Tibial artery (tissue), 4 donors: ENCODE measurements at places on chromosomes 2 and 18.

GRCh38 chr2:200125444-200126284, 170.3 kb downstream of the MAIP1 start:
- H3K27me3 ChIP-seq, result no peaks in the 10 kb centered on the region
- H3K27ac ChIP-seq, result no peak overlapping the region
- H3K4me1 ChIP-seq, result no peaks in the 10 kb centered on the region

DNA sequence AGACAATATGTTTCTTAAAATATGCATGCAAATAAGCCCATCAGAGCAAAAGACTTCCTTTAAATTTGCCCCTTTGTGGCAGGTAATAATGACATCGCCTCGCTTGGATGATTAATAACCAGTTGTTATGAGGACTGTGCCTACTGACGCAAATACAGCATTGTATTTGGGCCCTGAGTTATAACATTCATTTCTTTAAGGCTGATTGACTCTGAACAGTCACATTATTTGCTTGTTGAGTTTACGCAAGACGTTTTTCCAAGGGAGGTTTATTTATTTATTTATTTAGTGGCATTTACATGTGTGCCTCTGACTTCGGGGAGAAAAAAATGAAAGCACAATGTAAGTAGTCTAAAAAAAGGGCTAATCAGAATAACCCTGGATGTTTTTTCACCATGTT, 88.3 kb downstream of the SLC8A1 start:
- no peaks in the 10 kb centered on the region for H3K4me1 ChIP-seq
- peak overlapping the region; percentile 64 for H3K27ac ChIP-seq
- peak overlapping the region; percentile 44 for H3K4me3 ChIP-seq
- no peak for DNase-seq
- no peaks in the 10 kb centered on the region for H3K36me3 ChIP-seq
- no peaks in the 10 kb centered on the region for H3K27me3 ChIP-seq

GRCh38 chr18:25701821-25702220, 349.9 kb upstream of the ZNF521 start:
- H3K4me1 ChIP-seq, result no peaks in the 10 kb centered on the region
- no peak overlapping the region for H3K27ac ChIP-seq
- no peak overlapping the region for H3K4me3 ChIP-seq
- DNase-seq, result no peak

DNA sequence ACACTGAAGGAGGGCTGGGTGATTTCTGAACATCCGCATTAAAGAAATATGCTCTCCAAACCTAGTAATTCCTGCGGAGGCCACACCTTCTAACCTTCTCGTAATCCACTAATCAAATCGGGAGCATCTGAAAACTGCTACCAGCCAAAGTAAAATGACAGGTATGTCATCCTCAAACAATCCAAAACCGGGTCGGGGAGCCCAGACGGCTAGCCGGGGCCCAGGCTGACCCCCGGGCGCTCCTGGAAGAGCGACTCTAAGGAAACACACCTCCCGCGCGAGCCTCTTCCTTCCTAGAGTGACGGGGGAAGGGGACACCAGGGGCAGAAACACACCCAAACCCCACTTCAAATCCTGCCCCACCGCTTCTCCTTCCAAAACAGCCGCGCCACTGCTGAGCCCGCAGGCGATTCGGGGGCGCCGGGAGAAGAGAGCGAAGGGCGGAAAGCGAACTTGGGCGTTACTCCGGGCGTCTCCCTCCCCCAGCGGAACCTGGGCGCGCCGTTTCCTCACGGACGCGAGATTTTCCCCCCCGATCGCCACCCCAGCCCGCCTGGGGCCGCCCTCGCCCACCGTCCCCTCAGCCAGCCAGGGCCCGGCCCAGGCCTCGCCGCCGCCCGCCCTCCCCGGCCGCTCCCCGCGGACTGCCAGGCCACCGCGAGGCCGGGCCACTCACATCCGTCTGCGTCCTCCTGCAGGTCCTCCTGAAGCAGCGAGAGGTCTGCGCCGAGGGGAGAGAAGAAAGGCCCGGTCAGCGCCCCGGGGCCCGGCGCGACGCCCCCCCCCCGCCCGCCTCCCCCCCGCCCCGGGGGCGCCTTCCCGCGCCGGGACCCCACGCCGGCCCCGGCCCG, 584 bp downstream of the PPP4R1 start:
- no peaks in the 10 kb centered on the region for H3K36me3 ChIP-seq
- H3K4me3 ChIP-seq, result peak overlapping the region; percentile 98
- DNase-seq, result peak; percentile 47
- H3K27ac ChIP-seq, result peak overlapping the region; percentile 94

DNA sequence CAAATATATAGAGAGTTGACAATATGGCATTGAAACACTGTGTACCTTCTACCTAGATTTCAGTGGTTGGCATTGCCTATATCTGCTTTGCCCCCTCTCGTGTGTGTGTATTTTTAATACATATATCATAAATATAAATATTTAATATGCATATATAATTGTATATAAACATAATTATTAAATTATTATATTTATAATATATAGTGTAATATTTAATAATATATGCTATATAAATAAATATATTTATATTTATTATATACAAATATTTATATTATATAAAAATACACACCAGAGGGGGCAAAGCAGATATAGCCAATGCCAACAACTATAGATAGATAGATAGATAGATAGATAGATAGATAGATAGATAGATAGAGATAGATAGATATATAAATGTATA, 124.1 kb downstream of the KIAA1328 start:
- no peak for DNase-seq
- H3K4me1 ChIP-seq, result no peaks in the 10 kb centered on the region
- H3K27ac ChIP-seq, result no peak overlapping the region
- H3K4me3 ChIP-seq, result no peak overlapping the region
- H3K36me3 ChIP-seq, result peaks cover 4% of the 10 kb centered on the region

DNA sequence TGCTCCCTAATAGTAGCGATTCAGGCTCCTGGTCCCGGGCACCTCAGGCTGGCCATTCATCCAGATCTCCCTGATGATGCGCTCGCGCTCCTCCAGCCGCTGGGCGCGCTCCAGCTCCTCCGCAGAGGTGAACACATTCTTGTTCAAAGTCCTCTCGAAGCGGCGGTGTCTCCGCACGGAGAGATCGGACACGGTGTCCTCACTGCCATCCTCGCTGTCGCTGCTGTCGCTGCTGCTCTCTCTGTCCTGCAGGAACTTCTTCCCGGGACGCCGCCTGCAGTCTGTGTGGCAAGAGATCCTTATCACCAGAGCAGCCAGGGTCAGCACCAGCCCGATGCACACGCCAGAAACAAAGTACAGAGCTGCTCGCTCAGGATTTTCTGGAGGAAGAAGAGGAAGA, 67.5 kb downstream of the EVA1A start:
- H3K27ac ChIP-seq, result no peak overlapping the region
- no peak for DNase-seq
- H3K27me3 ChIP-seq, result no peaks in the 10 kb centered on the region
- no peak overlapping the region for H3K4me3 ChIP-seq

DNA sequence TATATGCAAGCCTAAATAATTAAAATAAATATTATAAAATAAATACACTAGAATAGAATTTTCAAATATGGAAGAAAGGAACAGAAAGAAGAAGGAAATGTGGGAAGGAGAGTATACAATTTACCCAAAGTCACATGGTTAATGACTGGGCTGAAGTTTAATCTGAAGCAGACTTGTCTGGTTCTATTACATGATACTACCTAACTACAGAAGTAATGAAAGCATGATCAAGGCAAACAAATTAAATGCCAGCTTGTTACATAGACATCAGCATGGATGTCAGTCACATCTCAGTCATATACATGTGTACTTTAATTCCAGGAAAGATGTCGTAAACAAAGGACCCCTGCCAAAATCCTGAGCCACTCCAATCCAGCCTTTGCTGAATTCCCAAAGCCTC, 1060.8 kb downstream of the CNTNAP5 start:
- no peak for DNase-seq
- no peak overlapping the region for H3K4me3 ChIP-seq
- no peaks in the 10 kb centered on the region for H3K36me3 ChIP-seq
- no peaks in the 10 kb centered on the region for H3K4me1 ChIP-seq

DNA sequence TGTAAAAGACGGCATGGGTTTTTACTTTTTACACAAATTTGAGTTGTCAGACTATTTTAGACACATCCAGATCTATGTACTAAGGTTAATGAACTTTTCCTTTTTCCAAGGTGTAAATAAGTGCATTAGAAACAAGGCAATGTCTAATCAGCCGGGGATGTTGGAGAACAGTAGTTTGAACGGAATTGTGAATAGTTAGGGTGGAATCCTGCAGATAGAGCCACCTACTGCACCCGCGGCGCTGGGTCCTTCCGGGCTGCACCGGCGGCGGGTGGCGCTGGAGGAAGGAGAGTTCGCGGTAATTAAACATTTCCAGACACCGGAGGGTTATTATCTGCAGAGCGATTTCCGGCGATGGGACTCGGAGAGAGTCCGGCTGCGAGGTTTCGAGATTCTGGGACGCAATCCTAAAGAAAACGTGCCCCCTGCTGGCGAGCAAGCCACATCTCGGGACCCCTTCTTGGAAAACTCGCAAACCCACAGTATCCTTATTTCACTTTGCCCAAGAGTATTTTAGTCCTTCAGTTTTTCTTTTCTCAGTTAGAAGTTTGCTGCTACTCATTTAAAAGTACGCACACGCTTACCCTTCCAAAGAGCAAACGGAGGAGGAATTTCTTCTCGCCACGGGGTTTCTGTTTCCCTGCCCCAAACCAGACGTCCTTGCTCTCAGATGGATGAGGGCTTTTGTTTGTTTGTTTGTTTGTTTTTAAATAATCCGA, 4.5 kb upstream of the OSR1 start:
- H3K4me3 ChIP-seq, result peak overlapping the region; percentile 57
- H3K27me3 ChIP-seq, result no peaks in the 10 kb centered on the region
- H3K36me3 ChIP-seq, result no peaks in the 10 kb centered on the region
- peak overlapping the region; percentile 55 for H3K27ac ChIP-seq

- no peaks in the 10 kb centered on the region for H3K36me3 ChIP-seq
- H3K4me1 ChIP-seq, result no peaks in the 10 kb centered on the region
- no peaks in the 10 kb centered on the region for H3K27me3 ChIP-seq
These were observed 24.7 kb downstream of the PKDCC start for GRCh38 chr2:42072349-42073118.

DNA sequence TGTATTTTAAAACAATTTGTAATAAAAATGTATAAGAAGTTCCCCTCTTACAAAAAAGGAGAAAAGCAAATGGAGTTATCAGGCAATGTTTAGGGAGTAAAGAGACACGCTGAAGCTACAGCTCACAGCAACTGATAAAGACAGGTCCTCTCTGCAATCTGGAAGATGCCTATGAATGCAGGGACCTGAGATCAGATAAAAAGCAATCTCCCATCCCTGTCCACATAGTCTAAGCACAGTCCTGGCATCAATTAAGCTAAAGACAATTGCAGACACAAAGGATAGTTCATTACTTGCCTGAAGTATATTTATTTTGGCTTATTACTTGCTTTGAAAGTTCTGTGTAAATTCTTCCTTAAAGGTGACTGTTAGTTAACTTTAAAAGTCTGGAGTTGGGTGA, 5.0 kb downstream of the EIF2AK3 start:
- no peaks in the 10 kb centered on the region for H3K4me1 ChIP-seq
- H3K27ac ChIP-seq, result no peak overlapping the region
- no peaks in the 10 kb centered on the region for H3K36me3 ChIP-seq
- no peak overlapping the region for H3K4me3 ChIP-seq
- DNase-seq, result no peak

DNA sequence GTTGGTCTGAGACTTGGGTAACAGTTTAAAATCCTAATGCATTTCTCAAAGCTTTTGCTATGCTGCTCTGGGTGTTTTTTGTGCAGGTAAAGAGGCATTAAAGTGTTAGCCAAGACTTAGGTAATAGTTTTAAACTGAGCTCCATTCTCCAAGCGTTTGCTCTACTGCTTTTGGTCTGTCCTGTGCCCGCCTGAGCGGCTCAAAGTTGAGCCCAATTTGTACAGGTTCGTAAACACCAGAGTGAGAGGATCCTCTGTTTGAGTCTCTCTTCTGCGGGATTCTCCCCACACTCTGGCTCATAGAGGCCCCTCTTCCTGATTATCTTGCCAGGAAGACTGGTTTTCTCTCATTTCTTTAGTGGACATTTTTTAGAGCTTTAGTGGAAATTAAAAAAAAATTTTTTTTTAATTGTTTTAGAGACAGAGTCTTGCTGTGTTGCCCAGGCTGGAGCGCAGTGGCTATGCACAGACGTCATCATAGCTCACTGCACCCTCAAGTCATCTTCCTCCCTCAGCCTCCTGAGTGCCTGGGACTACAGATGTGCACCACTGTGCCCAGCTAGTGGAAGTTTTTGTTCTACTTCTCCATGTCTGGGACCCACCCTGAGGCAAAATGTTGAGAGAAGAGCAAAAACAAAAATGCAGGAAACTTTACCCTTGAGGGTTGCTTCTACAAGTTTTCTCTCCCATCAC, 16.6 kb downstream of the CCDC138 start:
- no peaks in the 10 kb centered on the region for H3K27me3 ChIP-seq
- H3K4me1 ChIP-seq, result no peaks in the 10 kb centered on the region
- H3K27ac ChIP-seq, result no peak overlapping the region
- no peak overlapping the region for H3K4me3 ChIP-seq

GRCh38 chr2:36478332-36478738, 119.6 kb downstream of the FEZ2 start:
- H3K27me3 ChIP-seq, result no peaks in the 10 kb centered on the region
- no peak overlapping the region for H3K4me3 ChIP-seq
- peak overlapping the region; percentile 50 for H3K27ac ChIP-seq
- peaks cover 39% of the 10 kb centered on the region for H3K36me3 ChIP-seq

DNA sequence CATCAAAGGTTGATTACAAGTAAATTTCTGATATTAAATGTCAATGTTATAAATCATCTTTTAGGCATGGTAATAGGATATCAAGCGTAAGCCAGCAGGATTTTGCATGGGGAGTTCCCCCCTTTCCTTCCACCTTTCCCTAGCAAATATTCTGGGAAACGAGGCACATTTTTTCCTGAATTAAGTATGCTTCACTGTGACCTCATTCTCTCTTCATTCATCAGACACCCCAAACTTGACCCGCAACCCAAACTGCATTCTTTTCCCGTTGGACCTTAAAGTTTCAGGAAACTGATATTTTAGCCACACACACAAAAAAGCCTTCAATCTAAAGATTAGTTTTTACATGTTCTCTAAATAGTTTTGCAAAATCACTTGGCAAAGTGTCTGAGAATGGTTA, 214.5 kb upstream of the CTAGE1 start:
- no peak overlapping the region for H3K27ac ChIP-seq
- H3K36me3 ChIP-seq, result no peaks in the 10 kb centered on the region
- H3K4me3 ChIP-seq, result no peak overlapping the region

- peaks cover 96% of the 10 kb centered on the region for H3K4me1 ChIP-seq
- no peaks in the 10 kb centered on the region for H3K36me3 ChIP-seq
- no peak overlapping the region for H3K4me3 ChIP-seq
- no peak for DNase-seq
These were observed 8.0 kb downstream of the KLF7 start for GRCh38 chr2:207157731-207158130.

DNA sequence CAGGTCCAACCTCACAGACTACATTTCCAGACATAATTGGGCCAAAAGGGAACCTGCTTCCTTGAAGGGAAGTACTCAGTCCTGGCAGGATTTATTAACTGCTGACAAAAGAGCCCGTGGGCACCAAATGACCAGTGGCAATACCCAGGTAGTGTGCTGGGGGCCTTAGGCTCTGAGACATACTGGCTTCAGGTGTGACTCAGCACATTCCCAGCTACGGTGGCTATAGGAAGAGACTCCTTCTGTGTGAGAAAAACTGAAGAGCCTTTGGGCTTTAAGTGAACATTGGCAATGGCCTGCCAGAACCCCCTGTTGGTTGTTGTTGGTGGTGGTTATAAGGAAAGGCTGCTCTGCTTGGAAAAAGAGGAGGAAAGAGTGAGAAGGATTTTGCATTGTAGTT, 401.8 kb downstream of the KCNJ3 start:
- DNase-seq, result no peak
- H3K4me1 ChIP-seq, result no peaks in the 10 kb centered on the region
- H3K4me3 ChIP-seq, result no peak overlapping the region
- no peaks in the 10 kb centered on the region for H3K27me3 ChIP-seq
- no peaks in the 10 kb centered on the region for H3K36me3 ChIP-seq
- H3K27ac ChIP-seq, result no peak overlapping the region
